Femur (tissue), 1 donor: ENCODE measurements at places on chromosomes 1 and 21.

- peak; percentile 83 for DNase-seq
Measured at GRCh38 chr1:206489980-206490770, 17.2 kb upstream of the RASSF5 start.

GRCh38 chr1:227548119-227548397 is 15.3 kb upstream of the ZNF678 start:
- DNase-seq, result no peak

GRCh38 chr1:82486468-82486867 is 685.7 kb downstream of the ADGRL2 start:
- no peak for DNase-seq

DNA sequence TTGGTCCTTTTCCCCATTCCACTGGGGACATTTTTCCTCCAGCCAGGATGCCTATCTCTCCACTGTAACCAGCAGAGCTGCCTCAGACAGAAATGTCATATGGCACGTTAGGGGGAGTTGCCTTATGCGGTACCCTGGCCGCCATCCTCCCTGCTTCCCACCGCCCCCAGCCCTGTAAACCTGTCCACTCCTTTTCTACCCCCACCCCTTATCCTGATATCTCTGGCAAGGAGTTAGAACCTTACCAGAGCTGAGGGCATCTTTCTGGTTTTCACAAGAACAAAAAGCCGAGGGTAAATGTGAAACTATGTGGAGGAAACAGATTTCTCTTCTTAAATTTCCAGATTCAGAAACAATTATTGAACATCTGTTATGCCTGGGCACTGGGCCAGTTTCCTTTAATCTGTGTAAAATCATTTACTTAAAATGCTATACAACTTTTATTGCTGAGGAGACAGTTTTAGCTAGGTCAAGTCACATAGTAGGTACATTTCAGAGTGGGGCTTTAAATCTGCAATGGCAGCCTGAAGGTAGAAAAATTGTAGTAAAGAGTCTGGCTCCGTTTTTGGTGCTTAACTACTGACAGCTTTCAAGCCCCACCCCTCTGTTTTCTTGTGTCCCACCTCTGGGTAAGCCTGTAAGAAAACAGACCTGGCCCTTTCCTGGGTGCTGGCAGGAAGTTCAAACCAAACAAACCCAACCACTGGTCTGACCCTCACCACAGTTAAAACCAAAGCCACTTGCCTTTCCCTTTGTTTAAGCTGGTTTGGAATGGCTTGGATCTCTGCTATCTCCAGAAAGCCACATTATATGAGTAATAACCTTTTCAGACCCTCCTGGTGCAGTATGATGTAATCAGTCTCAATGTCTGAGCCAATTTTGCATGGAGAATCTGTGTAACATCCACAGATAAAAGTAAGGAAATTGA is 319.0 kb downstream of the HHAT start:
- no peak for DNase-seq

DNA sequence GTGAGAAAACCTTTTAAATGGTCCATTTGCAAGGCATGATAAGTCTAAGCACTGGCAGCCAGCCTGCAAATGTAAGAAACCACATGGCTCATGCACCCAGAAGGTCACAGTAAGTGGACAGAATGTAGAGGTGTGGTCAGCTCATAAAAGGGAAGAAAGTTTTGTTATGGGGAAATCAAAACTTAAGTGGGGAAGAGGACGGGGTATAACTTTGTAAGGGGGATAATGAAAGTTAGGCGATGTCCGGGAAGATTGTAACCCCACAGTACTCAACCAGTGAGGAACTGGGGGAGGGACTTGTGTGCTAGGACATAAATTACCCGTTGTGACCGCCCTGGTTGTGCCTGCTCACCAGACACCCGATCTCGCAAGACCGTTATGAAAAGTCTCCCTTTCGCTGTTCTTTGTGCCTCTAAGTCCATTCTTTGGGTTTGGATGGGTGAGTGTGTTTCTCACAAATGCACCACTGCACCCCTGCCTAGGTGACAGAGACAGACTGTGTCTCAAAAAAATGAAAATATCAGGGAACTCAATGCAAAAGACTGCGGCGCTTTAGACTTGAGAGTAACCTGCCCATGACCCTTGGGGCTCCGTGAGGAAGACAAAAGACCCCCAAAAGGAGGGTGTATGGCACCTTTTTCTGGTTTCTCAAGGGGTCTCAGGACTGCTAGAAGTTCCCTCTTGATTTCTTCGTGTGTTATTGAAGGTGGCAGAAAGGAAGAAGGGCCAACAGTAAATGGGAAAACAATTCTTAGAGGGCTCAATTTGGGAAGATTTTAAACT is 28.6 kb upstream of the ZNF496 start:
- DNase-seq, result no peak

- DNase-seq, result no peak
Measured at GRCh38 chr1:63848733-63849132, 74.9 kb downstream of the ROR1 start.

GRCh38 chr1:110484801-110485200 is 33.9 kb downstream of the PROK1 start:
- no peak for DNase-seq

DNA sequence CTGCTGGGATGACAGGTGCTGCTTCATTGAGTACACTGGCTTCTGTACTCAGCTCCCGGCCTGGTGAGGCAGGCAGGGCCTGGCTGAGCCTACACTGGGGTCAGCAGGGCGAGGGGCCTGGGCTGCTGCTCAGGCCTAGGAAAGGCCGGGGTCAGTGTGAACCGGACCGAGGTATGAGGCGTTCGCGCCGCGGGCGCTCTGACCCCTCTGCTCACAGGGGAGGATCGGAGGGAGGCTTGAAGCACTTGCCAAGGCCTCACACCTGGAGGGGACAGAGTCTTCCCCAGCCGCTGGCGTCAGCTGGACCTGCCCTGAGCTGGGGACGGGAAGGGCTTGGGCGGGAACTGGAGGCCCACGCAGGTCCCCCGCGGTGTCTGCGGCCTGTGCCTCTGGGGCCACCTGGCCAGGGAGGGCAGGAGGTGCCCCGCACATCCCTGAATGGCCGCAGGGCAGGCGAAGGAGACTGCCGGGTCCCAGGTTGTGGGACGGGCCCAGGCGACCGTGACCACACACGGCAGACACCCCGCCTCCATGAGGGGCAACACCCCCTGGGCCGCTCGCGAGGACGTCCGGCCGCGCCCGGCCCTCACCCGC is 466 bp downstream of the PEX10 start:
- DNase-seq, result peak; percentile 64

DNA sequence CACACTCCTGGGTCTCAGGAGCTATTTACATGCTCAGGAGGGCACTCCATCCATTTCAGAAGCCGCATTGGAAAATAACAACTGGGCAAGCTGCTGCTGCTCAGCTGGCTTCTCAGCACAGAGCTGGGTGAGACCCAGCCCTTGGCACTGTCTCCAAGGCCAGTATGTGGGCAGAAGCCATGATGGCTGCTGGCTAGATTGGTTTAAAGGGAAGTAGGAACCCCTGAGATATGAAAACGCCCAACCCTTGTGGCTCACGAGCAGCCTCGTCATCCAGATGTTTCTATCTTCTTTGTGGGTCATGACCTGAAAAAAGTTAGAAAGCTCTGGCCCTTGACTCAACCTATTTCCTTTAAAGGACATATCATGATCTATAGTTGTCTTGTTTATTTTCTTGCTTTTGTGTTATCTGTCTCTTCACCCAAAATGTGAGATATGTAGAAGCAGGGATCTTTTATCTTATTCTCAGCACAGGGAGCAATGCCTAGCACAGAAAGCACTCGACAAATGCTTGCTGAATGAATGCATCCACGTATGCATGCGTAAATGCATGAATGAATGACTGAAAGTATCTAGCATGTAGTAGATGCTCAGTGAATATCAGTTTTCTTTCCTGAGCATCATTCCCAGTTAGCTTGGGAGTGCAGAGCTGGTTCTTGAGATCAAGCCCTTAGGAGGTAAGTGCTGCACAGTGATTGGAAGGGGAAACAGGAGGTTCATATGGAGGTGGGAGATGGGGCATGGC is 11.6 kb downstream of the MYBPH start:
- DNase-seq, result no peak

GRCh38 chr1:71660411-71660810 is 579.6 kb upstream of the ZRANB2 start:
- DNase-seq, result no peak

GRCh38 chr1:115713906-115714305 is 54.6 kb downstream of the CASQ2 start:
- DNase-seq, result no peak

DNA sequence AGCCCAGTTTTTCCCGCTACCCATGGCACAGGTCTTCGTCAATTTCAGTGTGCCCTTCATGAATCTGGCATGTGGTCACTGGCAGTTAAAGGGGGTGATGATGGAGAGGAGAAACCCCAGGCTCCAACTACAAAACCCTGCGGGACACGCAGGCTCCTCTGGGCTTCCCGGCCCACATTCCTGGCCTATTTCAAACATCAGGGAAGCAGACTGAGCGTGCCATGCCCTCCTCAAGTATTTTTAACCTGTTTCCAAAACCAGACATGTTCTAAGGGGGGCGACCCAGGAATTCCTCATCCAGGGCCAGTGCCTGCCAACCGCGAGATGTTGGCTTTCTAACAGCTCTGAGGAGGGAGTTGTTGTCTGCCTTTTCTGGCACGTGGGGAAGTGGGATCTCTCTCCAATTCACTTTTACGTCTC is 85.1 kb downstream of the CAPZB start:
- DNase-seq, result peak; percentile 63

DNA sequence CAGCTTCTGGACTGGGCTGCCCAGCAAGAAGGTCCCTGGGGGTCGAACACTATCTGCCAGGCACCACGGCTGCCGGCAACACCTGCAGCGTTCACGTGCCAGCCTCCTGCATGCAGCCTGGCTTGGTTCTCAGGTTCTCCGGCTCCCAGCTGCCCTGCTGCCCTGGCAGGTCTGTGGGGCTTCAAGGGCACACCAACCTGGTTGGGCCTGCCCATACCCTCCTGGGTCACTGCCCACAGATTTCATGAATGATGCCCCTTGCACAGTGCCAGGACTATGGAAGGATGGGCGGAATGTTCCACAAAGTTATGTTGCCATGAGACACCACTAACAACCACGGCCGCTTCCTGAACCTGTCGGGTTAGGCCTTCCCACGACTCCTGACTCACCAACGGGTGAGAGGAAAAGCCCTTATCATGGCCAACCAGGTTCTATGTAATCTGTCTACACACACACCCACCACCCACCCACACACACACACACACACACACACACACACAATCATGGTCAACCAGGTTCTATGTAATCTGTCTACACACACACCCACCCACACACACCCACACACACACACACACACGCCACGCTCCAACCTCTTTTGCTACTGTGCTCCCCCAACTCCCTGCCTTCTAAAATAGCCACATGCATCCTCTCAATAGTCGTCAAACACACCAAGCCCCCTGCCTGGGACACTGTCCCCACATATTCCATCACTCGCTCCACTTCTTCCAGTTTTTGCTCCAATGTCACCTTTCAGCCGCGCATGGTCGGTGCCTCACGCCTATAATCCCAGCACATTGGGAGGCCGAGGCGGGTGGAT is 32.2 kb downstream of the HSPG2 start:
- peak; percentile 73 for DNase-seq

GRCh38 chr1:225700889-225701465 is 48.1 kb upstream of the ENAH start:
- DNase-seq, result no peak

DNA sequence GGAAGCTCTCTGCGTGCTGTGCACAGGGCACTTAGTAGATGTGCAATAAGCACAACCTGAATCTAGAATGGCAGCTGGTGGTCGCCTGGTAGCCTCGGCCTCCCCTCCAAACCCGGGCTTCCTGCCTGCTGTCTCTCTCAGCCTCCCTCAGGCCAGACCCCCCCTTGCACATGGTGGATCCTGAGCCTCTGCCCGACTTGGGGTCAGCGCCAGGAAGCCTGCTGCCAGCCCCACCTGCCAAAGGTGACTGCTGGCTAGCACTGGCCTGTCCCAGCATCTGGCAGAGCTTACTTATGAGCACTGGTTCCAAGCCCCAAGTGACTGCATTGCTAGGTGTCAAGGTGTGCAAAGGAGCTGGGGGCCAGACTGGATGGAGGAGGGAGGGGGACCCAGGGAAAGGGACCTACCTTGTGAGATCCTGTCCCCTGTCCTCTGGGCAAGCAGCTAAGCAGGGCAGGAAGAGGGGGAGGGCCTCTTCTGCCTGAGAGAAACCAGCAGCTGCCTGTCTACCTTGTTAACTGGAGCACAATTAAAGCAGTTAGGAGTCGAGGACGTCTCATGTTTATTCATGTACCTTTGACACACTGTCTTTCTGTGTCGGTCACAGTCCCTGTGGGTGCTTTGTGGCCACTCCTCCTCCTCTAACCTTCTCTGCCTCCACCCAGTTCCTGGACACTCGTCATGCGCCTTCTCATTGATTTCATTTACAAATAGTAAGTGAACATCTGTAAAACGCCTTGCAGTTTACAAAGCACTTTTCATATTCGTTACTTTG is 100.9 kb downstream of the DDX20 start:
- no peak for DNase-seq

GRCh38 chr1:41484402-41485241 is at the start of gene EDN2:
TSS of gene EDN2 (minus strand) at chr1:41484683. CDS start at chr1:41484601, 82 bp downstream.
- DNase-seq, result no peak

DNA sequence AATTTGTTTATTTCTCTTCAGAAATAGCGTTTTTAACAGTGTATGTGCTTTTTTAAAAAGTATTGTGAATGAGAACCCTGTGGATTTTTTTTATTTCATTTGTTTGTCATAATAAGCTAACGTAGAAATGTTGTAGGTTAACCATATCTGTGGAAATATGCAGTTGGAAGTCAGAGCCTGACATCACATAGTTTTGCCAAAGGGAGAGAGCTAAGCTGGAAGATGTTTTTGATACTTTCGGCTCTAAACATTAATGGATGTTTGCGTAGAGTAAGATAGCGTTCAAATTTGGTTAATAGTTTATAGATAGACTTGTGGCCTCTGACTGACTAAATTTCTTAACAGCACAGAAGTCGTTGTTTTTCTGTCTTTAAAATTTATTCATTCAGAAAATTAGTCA is 47.4 kb upstream of the ANGPTL1 start:
- no peak for DNase-seq

DNA sequence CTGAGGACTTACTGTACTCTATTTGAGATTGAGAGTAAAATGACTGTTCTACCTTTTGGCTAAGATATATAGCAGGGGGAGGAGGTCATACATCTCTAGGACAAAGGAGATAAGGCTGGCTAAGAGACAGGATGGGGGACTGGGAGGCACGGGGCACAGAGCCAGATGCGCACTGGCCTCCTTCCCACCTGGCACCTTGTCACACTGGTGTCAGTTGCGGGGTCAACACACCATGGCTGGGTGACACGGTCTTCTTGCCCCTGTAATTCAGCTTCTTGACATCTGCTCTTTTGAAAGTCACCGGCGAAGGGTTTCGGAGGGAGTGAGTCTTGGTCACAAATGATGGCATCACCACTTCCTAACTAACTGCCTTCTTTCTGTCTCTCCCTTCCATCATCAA is 177.3 kb downstream of the ZSCAN20 start:
- DNase-seq, result no peak

GRCh38 chr1:162336621-162337285 is 39.9 kb downstream of the SPATA46 start:
- DNase-seq, result no peak

- DNase-seq, result no peak
Measured at GRCh38 chr1:197391303-197392226, 123.5 kb downstream of the CRB1 start.
